ENCODE measurements at places on chromosomes 13 and 19.

DNA sequence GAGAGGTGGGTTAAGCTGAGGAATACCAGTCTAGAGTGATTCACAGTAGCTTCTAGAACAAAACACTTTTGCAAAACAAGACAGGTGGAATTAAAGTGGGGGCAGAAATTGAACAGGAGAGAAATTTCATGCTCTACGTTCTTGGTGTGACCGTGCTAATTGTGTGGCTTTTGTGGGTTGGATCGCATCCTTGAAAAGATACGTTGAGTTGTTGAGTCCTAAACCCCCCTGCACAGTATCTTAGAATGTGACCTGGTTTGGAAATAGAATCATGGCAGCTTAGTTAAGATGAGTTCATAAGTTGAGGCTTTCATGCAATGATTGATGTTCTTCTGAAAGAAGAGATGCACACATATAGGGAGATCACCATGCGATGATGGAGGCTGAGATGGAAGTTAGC, 308.2 kb downstream of the ATP8A2 start:
- no peak for DNase-seq

GRCh38 chr19:38842439-38843174, 7.2 kb downstream of the HNRNPL start:
- peak; percentile 84 for DNase-seq

DNA sequence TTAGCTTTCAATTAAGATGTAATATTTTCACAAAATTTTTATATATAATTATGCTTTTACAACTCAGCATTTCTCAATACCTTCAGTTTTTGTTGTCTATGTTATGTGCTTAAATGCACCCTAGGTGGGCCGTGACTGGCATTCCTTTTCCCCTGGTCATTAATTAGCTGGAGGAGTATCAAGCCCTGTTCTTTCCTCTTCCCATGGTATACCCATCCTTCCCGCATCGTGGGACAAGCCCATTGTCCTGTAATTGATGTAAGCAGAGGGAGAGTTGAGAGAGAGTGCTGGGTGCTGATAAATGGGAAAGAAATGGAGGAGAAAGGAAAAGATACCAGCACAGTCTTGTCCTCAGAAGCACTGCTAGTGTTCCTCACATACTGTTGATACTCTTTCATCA, 591.7 kb downstream of the GPC6 start:
- no peak for DNase-seq

DNA sequence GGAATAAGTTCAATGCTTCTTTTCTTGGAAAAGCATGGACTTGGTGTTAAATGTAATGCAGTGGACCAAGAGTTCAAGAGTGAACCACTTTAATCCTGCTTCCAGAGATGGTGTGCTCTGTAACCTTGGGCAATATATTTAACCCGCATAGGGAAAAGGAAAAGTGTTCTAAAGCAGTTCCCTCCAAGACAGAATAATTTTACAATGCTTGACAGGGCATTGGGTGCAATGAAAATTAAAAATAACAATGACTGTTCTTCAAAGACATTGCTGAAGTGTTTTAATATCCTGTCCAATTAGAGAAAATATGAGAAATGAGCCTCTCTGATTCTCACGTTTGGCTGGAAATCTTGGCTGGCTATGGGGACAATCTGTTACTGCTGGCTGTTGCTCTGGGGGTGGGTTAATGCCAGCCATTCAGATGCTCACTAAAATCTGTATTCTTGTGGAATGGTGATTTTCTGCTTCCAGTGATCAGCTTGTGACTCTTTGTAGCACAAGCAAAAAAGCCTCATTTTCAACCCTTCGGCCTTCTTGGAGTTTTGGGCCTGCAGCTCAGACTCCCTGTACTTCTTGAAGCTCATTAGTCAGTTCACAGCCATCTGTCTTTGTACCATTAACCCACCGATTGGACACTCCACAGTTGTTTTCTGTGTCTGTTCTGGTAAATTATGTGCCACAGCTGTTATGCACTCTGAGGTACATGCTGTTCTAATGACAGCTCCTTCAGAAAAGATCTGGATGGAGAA, 310.6 kb downstream of the LMO7 start:
- DNase-seq, result no peak

- no peak for DNase-seq
These were observed 14.2 kb downstream of the ZIC2 start for GRCh38 chr13:99995589-99996380.

DNA sequence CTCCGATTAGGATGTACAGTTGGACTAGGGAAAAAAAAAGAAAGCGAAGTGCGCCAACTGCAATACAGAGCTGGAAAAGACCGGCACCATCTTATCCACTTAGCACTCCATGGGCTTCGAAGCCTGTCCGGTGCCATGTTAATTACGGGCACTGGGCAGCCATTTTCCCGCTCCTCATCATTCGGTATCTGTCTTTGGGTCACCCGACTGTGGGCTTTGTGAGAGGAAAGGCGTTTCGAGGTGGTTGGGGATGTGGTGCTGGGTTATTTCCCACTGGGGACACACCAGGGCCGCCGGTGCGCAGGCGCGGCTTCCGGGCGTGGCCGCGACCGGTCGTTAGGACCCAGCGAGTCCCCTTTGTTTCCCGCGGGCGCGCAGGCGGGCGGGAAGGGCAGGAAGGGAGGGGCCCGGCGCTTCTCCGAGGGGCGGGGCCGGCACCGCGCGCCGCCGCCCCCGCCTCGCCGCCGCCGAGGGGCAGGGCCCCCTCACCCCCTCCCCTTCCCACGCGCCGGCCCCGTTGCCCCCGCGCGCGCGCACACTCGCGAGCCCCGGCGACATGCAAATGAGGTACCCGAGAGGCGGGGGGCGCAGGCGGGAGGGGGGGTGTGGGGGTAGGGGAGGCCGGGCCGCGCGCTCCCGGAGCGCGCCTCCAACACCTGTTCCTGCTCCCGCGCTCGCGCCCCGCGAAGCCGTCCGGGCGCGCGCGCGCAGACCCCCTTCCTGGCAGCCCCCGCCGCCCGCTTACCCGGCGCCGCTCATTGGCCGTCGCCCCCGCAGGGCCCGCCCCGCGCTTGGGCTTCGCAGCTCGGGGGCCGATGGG, at the start of gene ZNF524:
Gene ZNF524, plus strand, starts transcription at position 447 of the 820 bp plus-strand sequence. CDS start 1,825 bp downstream, outside the sequence.
- DNase-seq, result peak; percentile 88

GRCh38 chr13:41740479-41740878, 220.4 kb downstream of the VWA8 start:
- no peak for DNase-seq

GRCh38 chr13:39587939-39588338, 15.1 kb downstream of the LHFPL6 start:
- no peak for DNase-seq

GRCh38 chr19:17246681-17247425, 1.1 kb upstream of the NR2F6 start:
- no peak for DNase-seq
